ENCODE measurements at places on chromosomes 13 and 19. TPM values are rescaled to one million over a fixed set of nuclear protein-coding genes. Genes with fewer than 3 reads are reported as not detected.

DNA sequence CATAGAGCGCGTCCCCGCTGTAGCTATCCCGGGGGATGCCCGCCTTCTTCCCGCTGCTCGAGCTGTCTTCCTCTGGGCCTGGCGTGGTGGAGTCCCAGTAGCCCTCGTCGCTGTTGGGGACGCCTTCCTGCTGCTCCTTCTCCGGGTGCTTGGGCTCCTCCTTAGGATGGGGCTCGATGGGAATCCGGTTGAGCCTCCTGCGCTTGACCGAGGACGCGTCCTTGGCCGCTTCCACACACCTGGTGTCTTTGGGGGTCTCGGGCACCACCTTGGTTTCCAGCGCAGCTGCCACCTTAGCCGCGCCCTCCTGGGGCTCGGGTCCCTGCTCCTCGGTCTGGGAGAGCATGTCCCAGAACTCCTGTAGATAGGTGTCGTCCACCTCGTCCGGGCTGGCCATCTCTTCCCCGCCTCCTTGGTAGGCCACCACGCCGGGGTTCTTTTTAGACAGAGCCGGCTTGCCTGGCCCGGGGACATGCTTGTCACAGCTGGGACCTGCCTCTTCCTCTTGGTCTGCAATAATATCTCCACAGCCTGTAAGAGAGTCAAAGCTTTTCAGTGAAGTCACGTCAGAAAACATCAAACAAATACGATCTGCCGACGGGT is 2.0 kb downstream of the AMER2 start:
- DNase-seq, result no peak

- no peak for DNase-seq
Measured at GRCh38 chr19:2766594-2767372, 16.3 kb downstream of the SGTA start.

GRCh38 chr19:41175801-41176777 is 16.9 kb upstream of the CYP2S1 start:
- peak; percentile 89 for DNase-seq

- no peak for DNase-seq
Measured at GRCh38 chr13:51361106-51361505, 21.6 kb downstream of the SERPINE3 start.

GRCh38 chr13:19681517-19681916 is 48.1 kb downstream of the MPHOSPH8 start:
- no peak for DNase-seq

GRCh38 chr19:5150902-5151741 is 182.2 kb downstream of the KDM4B start:
- no peak for DNase-seq

- no peak for DNase-seq
Measured at GRCh38 chr19:13881692-13882418, 4.9 kb downstream of the NANOS3 start.

DNA sequence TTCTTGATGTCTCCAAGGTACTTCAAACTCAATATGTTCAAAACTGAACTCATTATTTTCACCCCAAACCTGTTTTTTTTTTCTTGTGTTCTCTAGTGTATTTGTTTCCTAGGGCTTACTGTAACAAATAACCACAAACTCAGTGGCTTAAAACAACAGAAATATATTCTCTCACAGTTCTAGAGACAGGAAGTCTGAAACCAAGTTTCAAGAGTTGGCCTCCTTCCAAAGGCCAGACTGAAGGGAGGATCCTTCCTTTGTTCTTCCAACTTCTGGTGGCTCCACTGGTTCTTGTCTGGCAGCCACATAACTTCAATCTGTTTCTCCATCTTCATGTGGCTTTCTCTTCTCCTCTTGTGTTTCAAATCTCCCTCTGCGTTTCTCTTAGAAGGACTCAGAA is 62.0 kb upstream of the PDCD5 start:
- no peak for DNase-seq

DNA sequence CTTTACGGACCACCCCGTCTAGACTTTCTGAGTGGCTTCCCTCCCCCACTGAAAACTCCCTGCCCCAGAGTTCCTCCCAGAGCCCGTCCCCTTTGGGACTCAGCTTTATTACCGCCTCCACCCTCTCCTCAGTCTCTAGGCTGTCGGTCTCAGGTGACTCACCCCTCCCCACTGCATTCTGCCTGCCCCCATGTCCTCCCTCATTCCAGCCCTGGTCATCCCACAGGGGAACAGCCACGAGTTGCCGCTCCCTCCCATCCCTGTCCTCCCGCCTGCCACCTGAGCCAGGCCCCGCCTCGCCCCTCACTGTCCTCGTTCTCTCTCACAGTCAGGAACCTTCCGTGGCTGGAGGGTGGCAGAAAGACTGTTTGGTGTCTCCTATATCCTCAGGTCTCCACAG is 57.3 kb downstream of the SMARCA4 start:
- DNase-seq, result no peak

MZT1 gene
- total RNA-seq, result 10.2 TPM

- DNase-seq, result no peak
Measured at GRCh38 chr13:113461022-113461751, 7.9 kb upstream of the ADPRHL1 start.

- DNase-seq, result no peak
Measured at GRCh38 chr13:82758044-82758443, 1124.2 kb downstream of the SLITRK1 start.

DNA sequence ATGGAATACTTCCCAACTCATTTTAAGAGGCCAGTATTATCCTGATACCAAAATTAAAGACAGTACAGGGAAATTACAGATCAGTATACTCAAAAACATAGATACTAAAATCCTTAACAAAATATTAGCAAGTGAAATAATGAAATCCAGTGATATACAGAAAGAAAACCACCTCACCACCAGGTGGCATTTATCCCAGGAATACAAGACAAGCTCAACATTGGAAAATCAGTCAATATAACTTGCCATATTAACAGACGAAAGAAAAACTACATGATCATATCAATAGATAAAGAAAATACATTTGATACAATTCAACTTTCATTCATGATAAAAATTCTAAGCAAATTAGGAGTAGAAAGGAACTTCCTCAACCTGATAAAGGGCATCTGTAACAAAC is 6.7 kb upstream of the GNA15 start:
- DNase-seq, result no peak

DNA sequence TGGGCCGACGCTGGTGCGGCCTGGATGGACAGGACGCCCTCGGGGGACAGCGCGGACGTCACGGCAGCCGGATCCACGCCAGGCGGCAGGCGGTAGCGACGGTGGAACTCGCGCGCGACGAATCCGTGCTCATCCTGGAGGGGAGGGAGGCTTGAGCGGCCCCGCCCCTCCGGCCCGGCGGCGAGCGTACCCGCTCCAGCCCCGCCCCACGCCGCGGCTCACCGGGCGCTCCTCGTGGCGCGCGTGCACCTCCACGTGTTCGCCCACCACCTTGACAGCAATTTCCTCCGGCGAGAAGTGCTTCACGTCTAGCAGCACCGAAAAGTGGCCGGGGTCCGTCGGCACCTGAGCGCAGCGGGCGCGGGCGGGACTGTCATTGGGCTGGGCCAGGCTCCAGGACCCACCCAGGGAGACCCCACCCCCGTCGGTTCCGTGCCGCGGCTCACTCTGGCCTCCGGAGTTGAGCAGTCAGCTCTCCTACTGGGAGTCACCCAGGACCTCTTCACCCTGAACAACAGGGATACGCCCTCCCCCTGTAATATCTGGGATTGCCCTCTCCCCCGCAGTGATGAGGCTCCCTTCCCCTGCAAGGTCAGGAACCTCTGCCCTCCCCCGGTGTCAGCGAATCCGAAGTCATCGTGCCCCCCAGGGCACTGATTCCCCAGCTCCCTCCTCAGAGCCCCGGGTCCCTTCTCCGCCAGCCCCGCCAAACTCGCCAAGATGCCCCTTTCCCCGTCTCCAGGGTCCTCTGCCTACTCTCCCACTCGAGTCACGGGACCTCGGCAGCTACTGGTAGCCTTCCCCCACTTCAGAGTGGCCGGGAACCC is 1.1 kb downstream of the HSPB6 start:
- peak; percentile 90 for DNase-seq

GRCh38 chr19:7678971-7679751 is 1.5 kb upstream of the TRAPPC5 start:
- DNase-seq, result no peak

DNA sequence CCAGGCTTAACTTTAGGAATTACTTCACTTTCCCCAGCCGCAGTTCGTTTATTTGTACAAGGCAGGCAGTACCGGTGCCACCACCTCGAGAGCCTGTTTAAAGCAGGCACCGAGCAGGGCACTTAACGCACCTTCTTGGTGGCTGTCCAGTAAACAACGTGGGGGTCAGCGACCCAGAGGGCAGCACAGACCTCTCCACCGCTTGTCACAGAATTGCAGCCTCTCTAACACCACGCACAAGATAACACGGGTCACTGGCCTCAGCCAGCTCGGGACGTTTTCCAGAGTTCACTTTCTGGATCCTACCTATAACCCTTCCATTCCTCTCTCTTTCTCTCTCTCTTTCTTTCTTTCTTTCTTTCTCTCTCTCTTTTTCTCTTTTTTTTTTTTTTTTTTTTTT is 16.8 kb upstream of the ELAVL1 start:
- no peak for DNase-seq

DNA sequence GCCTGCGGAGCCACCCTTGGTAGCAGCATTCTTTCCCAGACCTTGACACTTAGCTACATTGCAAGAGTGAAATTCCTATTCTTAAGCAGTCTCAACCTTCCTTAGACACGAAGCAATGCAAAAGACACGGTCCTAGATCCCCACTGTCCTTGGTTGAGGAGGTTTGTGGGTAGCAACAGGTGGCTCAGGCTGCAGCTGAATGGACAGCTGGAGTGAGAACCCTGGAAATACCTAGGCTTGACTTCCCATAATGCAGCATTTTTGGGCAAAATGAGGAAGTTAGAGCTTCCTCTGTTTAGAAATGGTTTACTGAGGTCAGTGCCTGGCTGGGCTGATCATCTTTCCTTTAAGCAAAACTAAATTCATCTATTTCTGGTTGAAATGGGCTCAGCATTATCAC is 296.6 kb downstream of the RFC3 start:
- no peak for DNase-seq

ZNF14 gene
- 4.2 TPM for total RNA-seq

IGFL1 gene
- not detected for total RNA-seq

DNA sequence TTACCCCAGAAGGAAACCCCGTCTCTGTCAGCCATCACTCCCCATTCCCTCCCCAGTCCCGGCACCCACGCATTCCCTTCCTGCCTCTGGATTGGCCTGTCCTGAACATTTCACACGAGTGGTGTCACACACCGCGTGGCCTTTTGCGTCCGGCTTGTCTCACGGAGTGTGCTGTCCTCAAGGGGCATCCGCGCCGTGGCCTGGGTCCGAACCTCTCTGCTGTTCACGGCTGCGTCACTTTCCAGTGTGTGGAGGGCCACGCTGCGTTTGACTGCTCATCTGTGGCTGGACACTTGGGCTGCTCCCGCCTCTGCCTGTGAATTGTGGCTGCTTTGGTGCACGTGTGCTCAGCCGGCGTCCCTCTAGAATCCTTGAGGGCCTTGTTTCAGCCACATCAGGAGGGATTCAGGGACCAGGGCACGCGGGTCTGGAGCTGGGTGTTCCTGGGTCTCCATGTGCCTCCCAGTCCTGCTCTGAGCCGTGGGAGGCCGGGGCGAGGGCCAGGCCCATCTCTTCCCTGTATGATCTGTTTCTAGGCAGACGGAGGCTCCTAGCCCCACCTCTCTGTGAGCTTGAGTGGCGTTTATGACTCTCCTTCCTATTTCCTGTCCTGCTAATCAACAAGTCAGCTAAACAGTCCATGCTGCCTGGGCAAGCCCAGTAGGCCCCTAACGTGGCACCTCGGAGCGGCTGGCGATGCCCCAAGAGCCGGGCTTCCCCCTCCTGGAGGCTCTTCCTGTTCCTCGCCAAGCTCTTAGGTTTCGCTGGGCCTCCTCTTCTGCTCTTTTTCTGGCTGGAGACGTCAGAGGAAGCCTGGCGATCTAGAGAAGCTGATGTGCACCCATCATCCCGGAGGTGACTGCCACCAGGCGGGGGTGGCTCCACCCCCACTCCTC is 8.1 kb downstream of the STK11 start:
- DNase-seq, result peak; percentile 81

DNA sequence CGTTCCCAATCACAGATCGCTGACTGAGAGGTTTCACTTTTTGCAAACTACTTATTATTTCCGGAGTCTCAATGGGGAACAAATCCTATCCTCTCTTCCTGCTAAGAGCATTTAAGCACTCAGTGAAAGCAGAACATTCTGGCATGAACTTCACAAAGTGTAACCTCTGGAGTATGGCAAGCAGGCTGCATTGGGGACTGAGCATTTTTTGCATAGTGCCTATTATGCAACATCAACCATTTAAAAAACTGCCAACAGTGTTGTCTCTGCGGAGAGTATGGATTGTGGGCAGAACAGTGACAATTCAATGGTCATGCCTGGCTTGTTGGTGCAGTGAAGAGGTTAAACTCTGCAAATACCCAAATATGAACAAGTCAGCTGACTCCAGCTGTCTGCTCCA is 484.6 kb downstream of the OLFM4 start:
- no peak for DNase-seq

ZMYM2 gene
- total RNA-seq, result 47.5 TPM

ZBTB32 gene
- total RNA-seq, result not detected

DNA sequence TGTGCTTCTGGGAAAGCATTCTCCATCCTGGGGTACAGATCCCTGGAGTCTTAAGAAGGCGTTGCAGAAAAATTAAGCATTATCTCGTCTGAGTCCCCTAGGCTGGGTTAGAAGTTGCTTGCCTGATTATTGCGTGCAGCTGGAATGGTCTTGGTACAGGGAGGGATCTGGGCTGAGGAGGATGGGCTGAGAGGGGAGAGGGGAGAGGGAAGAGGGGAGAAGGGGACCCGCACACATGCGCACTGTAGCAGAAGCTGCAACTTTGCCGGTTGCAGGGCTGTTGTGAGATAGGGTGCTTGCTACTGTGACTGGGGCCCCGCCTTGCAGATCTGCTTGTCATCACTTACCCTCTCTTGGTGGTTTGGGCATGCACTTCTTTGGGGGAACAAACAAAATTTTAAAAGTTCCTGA is 316.8 kb downstream of the DLEU7 start:
- DNase-seq, result no peak

ADAMTS10 gene
- total RNA-seq, result 18.2 TPM

- DNase-seq, result no peak
Measured at GRCh38 chr19:3107658-3108057, 13.5 kb downstream of the GNA11 start.

DNA sequence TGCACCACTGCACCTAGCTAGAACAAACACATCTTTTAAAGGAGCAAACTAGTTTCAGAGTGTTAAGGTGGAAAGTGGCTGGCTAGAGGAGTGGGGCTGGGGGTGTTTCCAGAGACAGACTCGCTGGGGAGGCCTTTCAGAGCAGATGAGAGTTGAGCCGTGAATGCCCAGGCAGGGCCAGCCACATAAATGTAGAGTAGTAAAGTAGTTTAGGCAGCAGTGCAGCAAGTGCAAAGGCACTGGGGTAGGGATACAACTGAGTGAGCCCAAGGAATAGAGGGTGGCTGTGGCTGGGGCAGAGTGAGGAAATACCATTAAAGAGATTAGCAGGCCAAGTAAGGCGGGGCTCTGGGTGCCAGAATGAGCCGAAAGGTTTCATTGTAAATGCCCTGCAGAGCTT is 72.0 kb downstream of the ALOX5AP start:
- no peak for DNase-seq

ZNF571 gene
- 10.9 TPM for total RNA-seq

- DNase-seq, result no peak
Measured at GRCh38 chr13:47019977-47020376, 123.1 kb upstream of the HTR2A start.

RPS15 gene
- 929 TPM for total RNA-seq

RNF17 gene
- not detected for total RNA-seq
